SW 1271 (cell line): ENCODE measurements at places on chromosomes 2 and 18.

GRCh38 chr2:237712477-237713377, 85.3 kb downstream of the LRRFIP1 start:
- DNase-seq: no peak

GRCh38 chr2:102269200-102269524, 42.2 kb upstream of the IL1RL1 start:
- no peak for DNase-seq

DNA sequence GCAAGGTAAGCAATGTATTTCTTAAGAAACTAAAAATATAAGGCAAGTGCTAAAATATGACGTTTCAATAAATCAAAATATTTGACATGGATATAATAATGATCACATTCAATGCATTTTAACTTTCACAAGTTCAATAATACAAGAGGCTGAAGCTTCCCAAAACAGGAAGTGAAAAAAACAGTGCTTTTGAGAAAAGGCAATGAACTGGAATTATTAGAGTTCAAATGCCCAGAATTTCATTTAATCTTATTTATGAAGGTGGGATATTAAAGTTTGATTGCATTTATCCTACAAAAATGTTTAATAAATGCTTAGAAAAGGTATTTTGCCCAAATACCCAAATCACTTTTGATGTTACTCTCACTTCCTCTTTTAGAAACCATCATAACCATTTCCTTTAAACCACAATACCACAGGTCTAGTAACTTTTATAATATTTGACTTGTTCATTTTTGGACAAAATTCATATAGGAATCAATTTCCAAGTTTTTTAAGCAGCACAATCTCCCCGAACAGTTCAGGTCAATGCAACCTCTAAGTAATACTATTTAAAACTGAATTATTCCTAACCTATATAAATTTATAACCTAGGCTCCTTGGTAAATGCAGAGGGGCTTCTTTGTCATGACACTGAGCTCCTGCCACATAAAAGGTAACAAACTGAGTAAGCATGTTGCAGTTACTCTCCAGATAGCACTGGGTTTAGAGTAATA, 2.1 kb downstream of the NCKAP1 start:
- DNase-seq: no peak

DNA sequence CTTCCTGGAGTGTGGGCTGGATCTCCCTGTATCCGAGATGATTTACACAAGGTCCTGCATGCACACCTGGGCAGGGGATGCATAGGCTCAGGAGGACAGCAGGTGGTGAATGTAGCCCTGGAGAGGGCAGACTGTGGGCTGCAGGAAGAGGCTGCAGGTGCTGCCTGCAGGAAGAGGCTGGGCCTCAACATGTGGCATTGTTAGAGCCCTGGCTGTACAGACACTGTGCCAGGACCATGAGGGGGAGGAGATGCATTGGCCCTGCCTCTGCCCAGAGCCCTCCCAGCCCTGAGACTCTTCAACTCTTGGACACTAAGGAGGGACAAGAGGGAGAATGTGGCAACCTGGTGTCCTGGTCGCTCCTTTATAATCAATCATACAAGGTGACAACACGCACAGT, 392.8 kb downstream of the TNS1 start:
- DNase-seq: no peak

DNA sequence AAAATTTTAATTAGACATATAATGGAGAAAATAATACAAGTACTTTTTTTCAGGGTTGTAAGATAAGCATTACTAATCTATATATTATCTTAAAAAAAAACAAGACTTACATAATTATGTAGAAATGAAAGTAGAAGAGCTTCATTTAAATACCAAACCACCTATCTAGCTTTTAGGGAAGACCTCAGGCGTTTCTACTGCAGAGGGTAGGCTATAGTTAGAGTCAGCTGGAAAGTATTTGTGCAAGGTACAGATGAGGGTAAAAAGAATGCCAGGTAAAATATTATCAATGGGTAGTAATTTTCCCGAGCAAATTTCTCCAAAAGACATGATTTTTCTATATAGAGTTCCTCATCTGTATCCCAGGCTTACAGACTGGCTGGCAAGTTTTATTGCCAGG, 30.5 kb upstream of the SLC39A10 start:
- DNase-seq: no peak

DNA sequence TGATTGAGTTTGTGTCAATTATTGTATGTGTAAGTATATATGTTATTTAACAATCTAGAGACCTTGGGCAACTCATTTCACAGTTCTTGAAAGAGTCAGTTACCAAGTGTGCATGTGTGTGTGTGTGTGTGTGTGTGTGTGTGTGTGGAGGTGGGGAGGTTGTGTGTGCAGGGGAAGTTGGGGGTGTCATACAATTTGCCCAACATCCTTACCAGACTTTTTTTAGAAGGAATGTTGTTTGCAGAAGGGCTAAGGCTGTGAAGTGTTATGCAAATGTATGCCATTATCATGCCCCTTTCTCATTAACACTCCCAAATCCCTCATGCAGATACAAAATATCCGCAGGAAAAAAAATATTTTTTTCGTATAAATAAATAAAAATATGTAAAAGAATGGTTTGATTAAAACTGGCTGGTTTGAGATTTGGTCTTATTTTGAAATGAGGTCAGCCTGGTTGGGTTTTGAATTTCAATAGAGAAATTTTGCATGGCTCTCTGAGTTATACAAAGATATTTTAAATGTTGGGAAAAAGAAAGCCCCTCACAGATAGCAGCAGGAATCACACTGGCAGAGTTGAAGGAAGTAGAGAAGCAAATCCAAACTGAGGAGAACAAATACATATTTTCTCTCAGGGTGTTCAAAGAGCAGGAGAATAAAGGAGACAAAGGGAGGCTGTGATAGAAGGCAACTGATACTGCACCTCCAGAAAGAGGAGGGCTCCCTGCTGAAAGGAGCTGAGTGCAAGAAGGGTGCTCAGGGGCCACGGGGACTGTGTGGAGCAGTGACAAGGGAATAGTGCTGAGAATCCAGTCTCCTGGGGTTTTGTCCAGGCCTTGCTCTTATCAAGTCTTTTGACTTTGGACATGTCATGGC, 1365.5 kb upstream of the CELF4 start:
- no peak for DNase-seq

DNA sequence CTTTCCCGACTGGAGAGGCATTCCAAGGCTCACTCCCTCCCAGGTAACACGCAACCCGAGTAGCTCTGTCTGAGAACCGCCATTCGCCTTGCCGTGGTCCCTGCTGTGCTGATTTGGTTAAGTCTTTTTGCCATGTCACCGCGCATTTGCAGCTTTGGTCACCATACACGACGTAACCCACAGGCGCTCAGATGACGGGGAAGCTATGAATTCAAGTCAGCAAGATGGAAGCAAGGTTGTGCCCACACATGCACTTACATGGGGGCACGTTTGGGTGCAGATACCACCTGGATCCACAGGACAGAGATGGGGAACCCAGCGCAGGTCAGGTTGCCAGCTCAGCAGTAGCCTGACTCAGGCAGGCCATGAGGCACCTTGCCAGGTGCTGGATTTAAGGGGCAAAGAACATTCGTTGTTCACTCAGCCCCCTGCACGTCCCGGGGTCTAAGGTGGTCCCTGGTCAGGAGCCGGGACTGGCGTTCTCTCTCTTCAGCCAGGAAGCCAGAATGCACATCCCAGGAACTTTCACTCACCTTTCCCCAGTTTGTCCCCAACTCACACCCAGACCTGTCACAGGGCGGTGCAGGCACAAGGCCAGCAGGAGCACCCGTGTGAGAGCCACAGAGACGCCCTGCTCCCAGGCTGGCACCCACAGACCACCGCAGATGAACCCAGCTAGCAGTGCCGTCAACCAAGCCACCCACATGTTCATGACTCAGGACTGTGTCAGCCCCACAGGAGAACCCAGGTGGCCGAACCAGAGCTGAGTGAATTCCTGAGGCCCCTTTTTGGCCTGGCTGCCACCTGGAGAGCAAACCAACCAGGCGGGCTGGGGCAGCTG, 19.9 kb downstream of the SNED1 start:
- DNase-seq: no peak

GRCh38 chr18:58866773-58867150, 2.1 kb downstream of the ZNF532 start:
- no peak for DNase-seq

GRCh38 chr2:156649596-156649995, 213.4 kb downstream of the GPD2 start:
- no peak for DNase-seq
